ENCODE measurements at places on chromosomes 1 and 21.

DNA sequence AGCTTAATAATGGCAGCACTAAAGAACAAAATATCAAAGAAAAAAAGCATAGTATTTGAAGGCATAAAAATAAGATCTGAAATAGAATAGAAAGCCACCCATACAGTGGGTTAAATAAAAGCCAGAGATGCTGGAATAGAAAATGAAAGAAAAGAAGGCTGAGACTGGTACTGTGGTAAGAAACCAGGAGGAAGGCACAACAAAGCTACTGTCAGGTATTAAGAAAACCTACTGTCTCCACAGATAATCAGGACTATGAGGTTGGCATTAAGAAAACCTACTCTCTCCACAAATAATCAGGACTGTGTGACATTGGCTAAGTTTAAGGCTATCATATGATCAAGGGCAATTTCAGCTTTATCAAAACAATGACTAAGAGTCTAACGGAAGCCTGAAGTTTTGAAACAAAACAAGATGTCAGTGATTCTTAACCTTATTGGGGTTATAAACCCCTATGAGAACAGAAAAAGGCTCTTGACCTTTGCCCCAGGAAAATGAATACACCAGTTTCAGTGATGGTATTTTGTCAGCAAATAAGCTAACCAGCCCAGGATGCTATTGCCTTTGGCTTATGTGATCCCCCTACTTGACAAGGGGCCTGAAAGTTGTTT lies 24.4 kb downstream of the MCOLN2 start:
- no peaks in the 10 kb centered on the region for H3K27me3 ChIP-seq
- H3K4me1 ChIP-seq: no peaks in the 10 kb centered on the region
- no peak overlapping the region for H3K27ac ChIP-seq
- DNase-seq: peak; percentile 58
- no peaks in the 10 kb centered on the region for H3K36me3 ChIP-seq

- no peaks in the 10 kb centered on the region for H3K36me3 ChIP-seq
- H3K27ac ChIP-seq: no peak overlapping the region
- no peak for DNase-seq
- H3K4me1 ChIP-seq: no peaks in the 10 kb centered on the region
- no peaks in the 10 kb centered on the region for H3K27me3 ChIP-seq
Measured at GRCh38 chr1:87958716-87959115, 630.0 kb downstream of the LMO4 start.

DNA sequence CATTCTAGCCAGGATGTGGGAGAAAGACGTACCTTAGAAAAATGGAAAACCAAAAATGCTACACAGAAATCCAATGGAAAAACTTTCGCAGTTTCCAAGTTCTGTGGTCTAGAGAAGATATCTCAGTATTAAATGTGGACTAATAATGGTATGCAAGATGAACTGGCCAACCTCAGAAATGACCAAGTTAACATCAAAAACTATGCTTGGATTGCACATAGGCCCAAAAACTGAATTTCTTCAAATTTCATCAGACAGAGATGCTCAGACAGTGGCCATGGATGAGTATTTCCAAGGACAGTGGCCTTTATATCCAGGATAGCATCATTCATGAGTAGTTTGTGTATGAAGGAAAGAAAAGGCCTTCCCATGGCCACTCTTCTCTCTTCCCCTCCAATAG lies 132.2 kb downstream of the TIAM1 start:
- no peak overlapping the region for H3K4me3 ChIP-seq
- no peak overlapping the region for H3K27ac ChIP-seq
- no peaks in the 10 kb centered on the region for H3K27me3 ChIP-seq
- H3K4me1 ChIP-seq: no peaks in the 10 kb centered on the region
- no peak for DNase-seq

DNA sequence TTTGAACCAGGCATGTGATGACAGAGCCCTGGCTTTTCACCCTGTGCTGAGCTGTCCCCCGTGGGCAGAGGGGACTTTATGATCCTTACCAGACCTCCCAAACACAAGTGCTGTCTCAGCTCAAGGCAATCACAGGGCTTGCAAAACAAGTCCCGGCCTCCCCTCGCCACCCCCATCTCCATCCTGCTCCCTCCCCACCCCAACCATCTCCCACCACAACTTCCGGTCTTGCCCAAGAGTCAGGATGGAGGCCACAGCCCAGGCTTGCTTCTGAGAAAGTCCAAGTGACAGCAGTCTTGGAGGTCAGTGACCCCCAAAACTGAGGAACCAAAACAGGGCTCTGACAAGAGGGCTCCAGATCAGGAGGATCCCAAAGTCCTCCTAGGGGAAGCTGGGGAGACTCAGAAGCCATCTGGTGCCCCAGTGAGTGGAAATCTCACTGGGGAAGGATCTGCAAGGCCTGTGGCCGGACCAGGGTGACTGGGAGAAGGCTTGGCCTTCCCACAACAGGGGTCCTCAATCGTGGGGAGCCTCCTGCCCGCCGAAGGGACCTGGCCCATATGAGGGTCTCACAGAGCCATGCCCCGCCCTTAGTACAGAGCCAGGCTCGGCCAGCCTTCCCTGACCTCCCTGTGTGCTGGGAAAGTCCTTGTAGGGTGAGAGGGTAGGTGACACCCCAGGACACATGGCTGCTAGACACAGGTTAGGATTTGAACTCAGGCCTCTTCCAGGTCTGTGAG lies 4.5 kb upstream of the SDC3 start:
- H3K27ac ChIP-seq: no peak overlapping the region
- H3K36me3 ChIP-seq: no peaks in the 10 kb centered on the region
- H3K4me1 ChIP-seq: peaks cover 9% of the 10 kb centered on the region
- DNase-seq: peak; percentile 4

GRCh38 chr21:44708213-44708865 lies 3.0 kb downstream of the TSPEAR start:
- H3K27ac ChIP-seq: no peak overlapping the region
- peaks cover 15% of the 10 kb centered on the region for H3K27me3 ChIP-seq
- H3K4me3 ChIP-seq: no peak overlapping the region
- no peak for DNase-seq

- H3K27ac ChIP-seq: no peak overlapping the region
- no peaks in the 10 kb centered on the region for H3K36me3 ChIP-seq
- no peaks in the 10 kb centered on the region for H3K4me1 ChIP-seq
- DNase-seq: peak; percentile 36
- H3K4me3 ChIP-seq: no peak overlapping the region
Measured at GRCh38 chr1:38045401-38046332, 926 bp downstream of the POU3F1 start.

- H3K36me3 ChIP-seq: no peaks in the 10 kb centered on the region
- H3K27ac ChIP-seq: no peak overlapping the region
- no peak overlapping the region for H3K4me3 ChIP-seq
Measured at GRCh38 chr1:93595266-93595665, 86.4 kb downstream of the BCAR3 start.

DNA sequence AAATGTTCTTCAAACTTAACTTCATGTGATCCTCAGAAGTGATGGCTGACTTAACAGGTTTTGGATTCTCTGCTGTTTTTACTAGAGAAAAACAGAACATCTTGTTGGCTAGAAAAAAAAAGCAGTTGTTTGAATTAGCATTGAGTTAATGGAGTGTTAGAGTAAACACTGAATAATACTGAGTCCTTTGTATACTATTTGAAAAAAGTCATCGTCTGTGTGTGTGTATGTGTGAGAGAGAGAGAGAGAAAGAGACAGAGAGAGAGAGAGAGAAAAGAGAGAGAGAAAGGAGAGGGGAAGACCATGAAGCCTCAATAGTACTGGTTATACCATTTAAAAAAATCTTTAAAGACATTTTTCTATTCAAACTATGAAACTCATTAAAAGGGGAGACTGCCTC lies 10.4 kb downstream of the ZNF697 start:
- H3K36me3 ChIP-seq: no peaks in the 10 kb centered on the region
- H3K27me3 ChIP-seq: no peaks in the 10 kb centered on the region
- H3K4me1 ChIP-seq: peaks cover 13% of the 10 kb centered on the region
- no peak for DNase-seq

- H3K4me3 ChIP-seq: no peak overlapping the region
- no peak for DNase-seq
- no peaks in the 10 kb centered on the region for H3K27me3 ChIP-seq
- H3K4me1 ChIP-seq: no peaks in the 10 kb centered on the region
- H3K27ac ChIP-seq: no peak overlapping the region
Measured at GRCh38 chr1:228887101-228887500, 151.8 kb downstream of the RHOU start.

DNA sequence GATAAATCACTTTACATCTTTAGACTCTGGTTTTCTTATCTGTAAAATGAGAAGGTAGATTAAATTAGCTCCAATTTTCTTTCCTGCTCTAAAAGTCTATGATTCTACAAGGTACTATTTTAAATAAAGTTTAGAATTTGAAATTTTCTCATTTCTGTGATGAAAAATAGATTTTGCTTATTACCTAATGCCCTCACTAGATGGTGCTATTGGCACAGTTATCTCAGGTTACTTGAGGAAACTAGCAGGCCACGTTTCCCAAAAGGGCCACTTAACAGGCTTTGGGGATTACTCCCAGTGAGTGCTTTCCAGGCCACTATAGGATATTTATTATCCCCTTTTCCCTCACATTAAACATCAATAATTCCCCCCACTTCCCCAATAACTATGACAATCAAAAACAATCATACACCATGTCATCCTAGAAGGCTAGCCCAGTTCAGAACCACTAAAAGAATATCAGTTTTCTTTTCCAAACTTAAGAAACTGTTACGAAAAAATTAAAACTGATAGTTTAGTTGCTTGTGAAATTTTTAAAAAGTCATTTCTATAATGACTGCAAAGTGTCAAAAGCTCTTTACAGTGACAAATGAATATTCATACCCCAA lies 30.6 kb downstream of the OMA1 start:
- H3K36me3 ChIP-seq: no peaks in the 10 kb centered on the region
- no peaks in the 10 kb centered on the region for H3K27me3 ChIP-seq
- no peak overlapping the region for H3K27ac ChIP-seq

DNA sequence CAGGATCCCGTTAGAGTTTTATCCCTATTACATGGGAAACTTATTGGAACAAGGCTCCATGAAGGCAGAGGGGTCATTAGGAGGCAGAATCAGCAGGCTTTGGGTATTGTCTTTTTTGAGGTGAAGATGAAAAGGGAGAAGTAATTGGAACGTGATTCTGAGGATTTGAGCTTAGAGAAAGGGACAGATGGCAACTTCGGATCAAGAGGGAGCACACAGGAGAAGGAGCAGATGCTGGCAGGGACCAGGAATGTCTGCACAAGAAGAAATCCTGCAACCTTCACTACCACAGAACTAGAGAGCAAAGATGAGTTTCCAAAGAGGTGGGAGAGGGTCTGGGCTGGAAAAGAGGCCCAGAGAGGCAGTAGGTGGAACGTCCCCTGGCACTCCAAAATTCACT lies 202.8 kb downstream of the RRAGC start:
- no peak overlapping the region for H3K4me3 ChIP-seq
- no peak overlapping the region for H3K27ac ChIP-seq
- no peaks in the 10 kb centered on the region for H3K4me1 ChIP-seq
- no peaks in the 10 kb centered on the region for H3K36me3 ChIP-seq
- H3K27me3 ChIP-seq: no peaks in the 10 kb centered on the region
- DNase-seq: no peak

DNA sequence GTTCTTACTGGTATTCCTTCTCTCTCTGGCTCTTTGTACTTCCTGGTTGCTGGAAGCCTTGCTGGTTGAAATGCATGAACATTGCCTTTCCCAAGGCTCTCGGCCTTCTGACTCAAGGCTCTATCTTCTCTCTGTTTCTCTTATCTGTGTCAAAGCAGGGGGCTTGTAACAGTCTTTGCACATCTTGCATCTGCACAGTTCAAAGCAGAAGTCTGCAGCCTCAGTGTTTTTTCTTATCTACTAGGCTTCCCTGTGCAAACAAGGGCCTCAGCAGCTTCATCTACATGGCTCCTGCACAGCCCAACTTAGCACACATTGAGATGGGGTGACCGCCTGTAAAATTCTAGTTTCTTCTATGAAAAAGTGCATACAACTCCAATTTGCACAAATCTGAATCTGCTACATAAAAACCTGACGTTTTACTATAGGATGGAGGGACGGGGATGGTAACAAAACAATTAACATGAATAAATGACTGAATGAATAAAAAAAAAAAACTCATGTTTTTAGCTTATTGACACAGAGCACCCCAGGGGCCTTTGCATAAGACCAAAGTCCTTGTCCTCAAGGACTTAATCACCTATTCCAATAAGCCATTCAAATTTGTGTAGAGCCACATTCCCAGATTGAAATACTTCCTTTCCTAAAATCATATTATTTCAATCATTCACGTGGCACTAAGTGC lies 458.3 kb downstream of the LMO4 start:
- no peak overlapping the region for H3K4me3 ChIP-seq
- H3K27ac ChIP-seq: no peak overlapping the region
- H3K27me3 ChIP-seq: no peaks in the 10 kb centered on the region
- DNase-seq: peak; percentile 74

- H3K4me1 ChIP-seq: no peaks in the 10 kb centered on the region
- H3K27ac ChIP-seq: no peak overlapping the region
- no peak for DNase-seq
- H3K36me3 ChIP-seq: no peaks in the 10 kb centered on the region
- no peak overlapping the region for H3K4me3 ChIP-seq
Measured at GRCh38 chr1:99439433-99440075, 175.3 kb downstream of the PLPPR4 start.

DNA sequence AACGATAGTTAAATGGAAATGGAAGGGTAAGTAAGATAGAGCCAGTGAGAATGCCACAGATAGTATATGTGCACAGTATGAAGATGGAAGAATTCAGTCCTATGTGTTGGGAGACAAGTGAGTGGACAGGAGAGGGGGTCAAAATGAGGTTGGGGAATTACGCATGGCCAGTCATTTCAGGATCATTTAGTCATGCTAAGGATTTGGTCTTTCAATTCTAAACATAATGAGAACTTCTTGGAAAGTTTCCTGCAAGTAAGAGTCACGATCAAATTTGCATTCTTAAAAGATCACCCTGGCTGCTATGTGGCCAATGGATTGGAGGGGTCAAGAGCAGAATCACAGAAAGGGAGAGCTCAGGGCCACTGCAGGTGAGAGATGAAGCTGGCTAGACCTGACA lies 64.0 kb upstream of the KCNK2 start:
- no peaks in the 10 kb centered on the region for H3K27me3 ChIP-seq
- no peaks in the 10 kb centered on the region for H3K4me1 ChIP-seq
- H3K4me3 ChIP-seq: no peak overlapping the region
- H3K27ac ChIP-seq: no peak overlapping the region
- H3K36me3 ChIP-seq: no peaks in the 10 kb centered on the region

DNA sequence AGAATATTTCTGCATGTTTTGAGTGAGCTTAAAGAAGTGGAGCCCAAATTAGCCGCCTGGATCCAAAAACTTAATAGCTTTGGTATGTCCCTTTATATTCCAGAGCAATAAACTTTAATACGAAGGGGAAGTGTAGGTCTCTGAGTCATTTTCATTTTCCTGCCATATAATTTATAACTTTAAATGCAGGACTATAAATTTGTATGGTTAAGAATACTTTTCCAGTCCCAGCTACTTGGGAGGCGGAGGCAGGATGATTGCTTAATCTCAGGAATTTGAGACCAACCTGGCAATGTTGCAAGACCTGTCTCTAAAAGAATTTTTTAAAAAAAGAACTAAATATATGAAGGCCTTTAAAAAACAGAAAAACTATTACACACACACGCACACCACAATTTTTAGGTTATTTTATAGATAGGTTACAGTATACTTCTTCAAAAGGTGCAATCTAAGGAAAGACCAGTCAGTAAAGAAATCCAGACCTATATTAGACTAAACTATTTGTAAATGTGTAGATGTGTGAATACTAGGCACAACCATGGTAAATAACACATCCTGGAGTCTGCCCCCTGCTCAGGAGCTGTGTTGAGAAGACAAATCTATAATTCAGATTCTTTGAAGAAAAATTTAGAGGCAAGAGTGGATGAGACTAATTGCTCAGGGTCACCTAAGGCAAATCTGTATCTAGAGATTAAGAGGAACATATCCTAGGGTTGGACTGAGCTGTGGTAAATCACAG lies 80.3 kb downstream of the TTC3 start:
- H3K4me1 ChIP-seq: peaks cover 12% of the 10 kb centered on the region
- peaks cover 7% of the 10 kb centered on the region for H3K36me3 ChIP-seq
- DNase-seq: peak; percentile 65
- H3K27ac ChIP-seq: peak overlapping the region; percentile 74

Data from small intestine (tissue), 16 donors.